ENCODE measurements at places on chromosomes 13 and 19.

DNA sequence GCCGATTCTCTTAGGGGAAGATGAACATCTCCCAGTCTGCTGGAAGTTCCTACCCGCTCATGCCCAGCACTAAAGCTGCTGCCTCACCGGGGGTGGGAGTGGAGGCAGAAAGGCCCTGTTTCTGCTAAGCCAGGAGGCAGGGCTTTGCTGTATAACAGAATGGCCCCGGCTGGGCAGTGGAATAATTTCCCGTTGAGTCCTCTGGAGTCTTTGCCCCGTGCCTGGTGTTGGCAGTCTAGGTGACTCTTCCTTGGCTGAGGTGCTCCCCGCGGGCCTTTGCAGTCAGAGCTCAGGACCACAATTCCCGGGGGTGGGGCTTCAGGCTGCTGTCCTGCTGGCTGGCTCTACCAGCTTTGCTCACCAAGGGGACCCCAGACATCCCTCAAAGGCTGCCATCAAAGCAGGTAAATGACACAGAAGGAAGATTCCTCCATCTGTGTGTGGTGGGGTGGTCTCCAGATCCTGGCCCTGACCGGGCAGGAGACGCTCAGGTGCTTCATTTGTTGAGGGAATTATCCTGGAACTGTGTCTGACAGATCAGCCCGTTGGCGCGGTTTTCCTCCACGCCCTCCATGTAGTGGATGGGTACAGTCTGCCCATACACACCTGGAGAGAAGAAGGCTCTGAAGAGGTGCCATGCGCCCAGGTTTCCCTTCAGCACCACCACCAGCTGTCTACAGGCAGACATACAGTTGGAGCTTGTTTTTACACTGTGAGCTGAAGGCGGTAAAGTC lies 209.9 kb downstream of the TEX29 start:
- no peak for DNase-seq

DNA sequence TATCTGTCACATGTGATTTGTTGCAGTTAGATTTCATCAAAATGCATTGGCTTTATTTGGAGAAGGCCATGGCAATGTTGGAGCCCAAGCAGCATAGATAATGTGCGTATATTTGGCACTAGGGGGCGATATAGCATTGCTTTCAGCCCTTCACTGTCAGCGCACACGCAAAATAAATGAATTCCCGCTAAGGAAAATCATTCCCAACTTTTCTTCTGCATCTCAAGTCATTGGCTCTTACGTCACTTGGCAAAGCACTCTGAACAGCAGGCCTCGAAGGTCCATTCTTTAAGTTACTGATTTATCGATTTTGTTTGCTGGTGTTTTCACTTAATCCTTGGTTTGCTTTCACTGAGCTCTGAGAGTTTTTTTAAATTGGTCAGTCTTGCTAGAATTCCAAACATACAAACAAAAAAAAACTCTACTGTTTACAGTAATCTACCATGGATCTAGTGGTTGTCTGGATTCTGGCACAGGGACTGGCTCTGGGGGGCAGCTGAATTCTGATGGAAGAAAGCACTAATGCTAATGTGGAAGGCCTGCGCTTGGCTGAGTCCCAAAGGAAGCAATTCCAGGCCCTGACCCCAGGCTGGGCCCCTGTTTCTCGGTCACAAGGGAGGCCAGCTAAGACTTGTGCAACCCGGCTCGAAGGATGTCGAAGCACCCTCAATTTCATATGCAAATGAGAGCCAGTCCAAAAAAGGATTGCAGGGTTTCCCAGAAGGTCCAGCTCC lies 97.7 kb upstream of the IPO5 start:
- DNase-seq = no peak

- DNase-seq = no peak
Observed at GRCh38 chr19:39307046-39307821, 11.0 kb downstream of the IFNL1 start.

DNA sequence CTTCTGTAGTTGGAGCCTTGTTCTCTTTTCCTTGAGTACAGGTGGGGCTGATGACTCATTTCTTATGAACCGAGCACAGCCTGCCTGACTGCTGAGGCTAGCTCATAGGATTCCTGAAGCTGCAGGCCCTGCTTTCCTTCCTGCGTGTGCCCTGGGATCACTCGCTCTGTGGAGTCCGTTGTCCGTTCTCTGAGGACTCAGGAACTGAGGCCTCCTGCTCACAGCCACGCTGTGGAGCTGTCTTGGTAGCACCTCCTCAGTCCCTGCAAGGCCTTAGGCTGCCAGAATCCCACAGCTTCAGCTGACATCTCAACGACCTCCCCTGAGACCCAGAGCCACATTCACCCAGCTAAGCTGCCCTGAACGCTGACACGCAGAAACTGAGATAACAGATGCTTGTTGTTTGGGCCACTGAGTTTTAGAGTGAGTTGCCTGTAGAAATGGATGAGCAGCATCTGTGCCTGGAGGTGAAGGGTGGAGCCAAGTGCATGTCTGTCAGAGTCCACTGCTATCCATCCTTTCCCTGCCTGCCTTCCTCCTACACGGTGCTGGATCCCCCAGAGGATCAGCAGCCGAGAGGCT lies 72.9 kb downstream of the ARHGEF7 start:
- no peak for DNase-seq

DNA sequence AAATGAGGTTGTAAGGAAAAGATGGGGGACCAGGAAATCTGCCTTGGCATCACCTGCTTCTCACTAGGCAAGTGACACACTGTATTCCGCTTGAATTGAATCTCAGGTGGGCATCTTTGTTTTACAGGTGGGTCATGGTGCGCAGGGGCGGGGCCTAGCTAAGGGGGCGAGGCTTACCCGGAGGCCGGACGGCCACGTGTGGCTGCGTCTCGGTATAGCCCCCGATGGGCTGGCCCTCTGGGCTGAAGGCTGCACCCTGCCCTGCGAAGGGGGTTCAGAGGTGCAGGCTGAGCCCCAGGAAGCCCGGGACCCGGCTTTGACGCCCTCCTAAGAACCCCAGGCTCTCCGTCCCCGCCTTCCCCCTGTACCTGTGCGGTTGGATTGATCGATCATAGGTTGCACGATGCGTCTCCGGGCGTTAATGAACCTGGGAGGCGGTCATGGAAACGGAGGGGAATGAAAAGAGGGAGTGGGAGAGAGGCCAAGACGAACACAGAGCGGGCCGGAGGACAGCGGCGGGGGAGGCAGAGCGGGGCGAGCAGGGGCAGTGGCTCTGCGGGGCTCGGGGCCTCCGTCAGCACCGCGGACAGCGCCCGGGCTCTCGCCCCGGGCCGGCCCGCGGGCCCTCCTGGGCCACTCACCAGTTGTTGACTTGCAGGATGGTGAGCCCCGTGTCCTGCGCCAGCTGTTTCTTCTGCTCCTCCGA lies 12.5 kb downstream of the MEIS3 start:
- no peak for DNase-seq

- DNase-seq = no peak
Observed at GRCh38 chr19:46126086-46126580, 1.6 kb upstream of the IGFL3 start.

- DNase-seq = no peak
Observed at GRCh38 chr19:34397853-34398252, 6.3 kb upstream of the PDCD2L start.

- no peak for DNase-seq
Observed at GRCh38 chr13:36282821-36283432, 14.7 kb downstream of the CCDC169 start.

GRCh38 chr19:51025401-51025800 lies 1.0 kb downstream of the KLK11 start:
- DNase-seq = no peak

GRCh38 chr13:38684714-38685113 lies 2.2 kb upstream of the FREM2 start:
- DNase-seq = no peak

DNA sequence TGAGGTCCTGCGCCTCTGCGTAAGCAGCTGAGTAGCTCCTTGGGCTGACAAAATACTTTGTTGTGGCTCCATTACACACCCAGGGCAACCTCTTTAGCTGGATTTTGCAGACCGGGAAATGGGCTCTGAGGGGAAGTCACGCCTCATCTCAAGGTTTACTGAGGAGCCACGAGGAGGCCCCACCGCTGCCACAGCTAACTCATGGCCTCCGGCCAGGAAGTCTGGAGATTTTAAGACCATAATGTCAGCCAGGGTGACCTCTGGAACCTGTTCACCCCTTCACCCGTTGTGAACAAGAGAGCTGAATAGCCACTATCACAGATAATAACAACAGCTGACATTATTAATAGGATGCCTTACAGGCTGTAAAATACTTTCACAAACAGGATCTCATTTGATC lies 351.3 kb upstream of the TMTC4 start:
- no peak for DNase-seq

GRCh38 chr13:81498969-81499368 lies 1158.0 kb upstream of the SPRY2 start:
- no peak for DNase-seq

DNA sequence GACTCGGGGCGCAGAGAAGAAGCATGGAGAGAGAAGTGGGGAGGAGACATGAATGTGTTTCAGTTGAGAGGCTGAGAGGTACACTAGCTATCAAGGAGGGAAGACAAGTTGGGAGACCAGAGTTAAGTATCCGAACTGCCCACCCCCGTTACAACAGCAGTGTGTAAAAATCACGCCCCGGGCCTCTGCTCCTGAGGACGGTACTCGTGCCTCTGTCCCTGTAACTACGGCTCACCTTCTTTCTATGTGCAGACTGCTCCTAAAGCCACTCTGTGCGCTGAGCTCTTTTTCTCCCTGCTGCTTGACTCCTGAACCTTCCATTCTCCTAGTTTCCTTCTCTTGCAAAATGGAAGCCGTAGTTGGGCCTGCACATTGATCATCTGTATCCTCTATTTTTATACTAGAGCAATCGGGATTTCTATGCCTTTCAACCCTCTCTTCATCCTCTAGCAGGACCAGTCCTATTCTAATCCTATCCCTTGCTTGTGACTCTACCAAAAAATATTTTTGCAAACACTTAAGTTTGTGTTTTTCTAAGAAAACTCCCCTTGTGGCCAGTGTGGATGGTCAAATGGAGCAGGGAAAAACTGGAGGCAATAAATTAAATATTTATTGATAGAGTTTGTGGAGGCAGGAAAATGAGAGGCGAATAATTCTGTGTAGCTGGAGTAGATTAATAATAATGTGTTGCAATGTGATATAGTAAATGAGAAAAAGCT lies 569 bp downstream of the POLR1D start:
- DNase-seq = no peak

DNA sequence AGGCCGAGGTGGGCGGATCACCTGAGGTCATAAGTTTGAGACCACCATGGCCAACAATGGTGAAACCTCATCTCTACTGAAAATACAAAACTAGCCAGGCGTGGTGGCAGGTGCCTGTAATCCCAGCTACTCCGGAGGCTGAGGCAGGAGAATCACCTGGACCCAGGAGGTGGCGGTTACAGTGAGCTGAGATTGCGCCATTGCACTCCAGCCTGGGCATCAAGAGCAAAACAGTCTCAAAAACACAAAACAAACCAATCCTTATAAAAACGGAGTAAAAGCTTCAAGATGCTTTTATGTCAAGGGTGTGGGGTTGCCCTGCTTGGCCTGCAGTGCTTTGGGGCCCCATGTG lies 7.2 kb downstream of the ACP4 start:
- no peak for DNase-seq

- DNase-seq = no peak
Observed at GRCh38 chr19:14189415-14189814, 16.6 kb downstream of the ADGRL1 start.

- no peak for DNase-seq
Observed at GRCh38 chr13:21557995-21558394, 46.0 kb downstream of the MICU2 start.

- no peak for DNase-seq
Observed at GRCh38 chr13:112071102-112071722, 4.3 kb downstream of the SOX1 start.

DNA sequence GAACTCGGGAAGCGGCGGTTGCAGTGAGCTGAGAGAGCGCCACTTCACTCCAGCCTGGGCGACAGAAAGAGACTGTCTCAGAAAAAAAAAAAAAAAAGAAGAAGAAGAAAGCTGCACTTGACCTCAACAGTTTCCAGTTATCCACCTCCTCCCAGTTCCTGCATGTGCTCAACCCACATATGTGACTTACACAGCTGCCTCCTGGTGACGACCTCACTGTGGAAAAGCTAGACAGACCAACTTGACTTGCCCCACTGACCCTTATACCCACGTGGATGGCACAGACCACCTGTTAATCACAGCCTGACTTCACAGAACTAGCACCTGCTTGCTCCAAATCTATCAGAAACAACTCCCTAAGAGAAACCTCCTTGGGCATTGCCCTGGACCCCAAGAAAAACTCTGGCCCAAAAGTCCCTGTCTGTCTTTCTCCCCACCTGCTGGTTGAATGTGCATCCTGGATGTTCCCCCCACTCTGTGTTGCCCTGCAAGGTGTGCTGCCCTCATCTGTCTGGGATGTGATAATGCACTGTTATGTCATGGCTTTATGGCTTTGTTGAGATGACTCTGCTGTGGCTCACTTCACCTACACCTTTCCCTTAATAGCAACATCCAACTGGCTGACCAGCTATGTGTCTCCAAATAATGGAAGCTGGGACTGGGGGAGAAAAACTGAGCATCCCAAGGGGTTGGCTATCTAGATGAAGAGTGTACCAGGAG lies 2.8 kb downstream of the ZNF20 start:
- no peak for DNase-seq

DNA sequence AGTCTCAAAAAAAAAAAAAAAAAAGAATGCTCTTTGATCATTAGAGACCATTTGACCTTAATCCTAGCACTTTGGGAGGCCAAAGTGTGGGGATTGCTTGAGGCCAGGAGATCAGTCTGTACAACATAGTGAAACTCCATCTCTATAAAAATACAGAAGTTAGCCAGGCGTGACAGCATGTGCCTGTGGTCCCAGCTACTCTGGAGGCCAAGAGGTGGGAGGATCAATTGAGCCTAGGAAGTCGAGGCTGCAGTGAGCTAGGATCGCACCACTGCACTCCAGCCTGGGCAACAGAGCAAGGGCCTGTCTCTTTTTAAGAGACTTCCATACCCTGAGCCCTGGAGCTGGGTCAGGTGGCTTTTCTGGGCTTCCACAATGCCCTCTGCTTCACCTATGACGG lies 11.5 kb upstream of the COLGALT1 start:
- no peak for DNase-seq

GRCh38 chr19:35060160-35060855 lies 18.8 kb downstream of the HPN start:
- DNase-seq = no peak

- DNase-seq = no peak
Observed at GRCh38 chr19:56969759-56970178, 129.2 kb upstream of the PEG3 start.

DNA sequence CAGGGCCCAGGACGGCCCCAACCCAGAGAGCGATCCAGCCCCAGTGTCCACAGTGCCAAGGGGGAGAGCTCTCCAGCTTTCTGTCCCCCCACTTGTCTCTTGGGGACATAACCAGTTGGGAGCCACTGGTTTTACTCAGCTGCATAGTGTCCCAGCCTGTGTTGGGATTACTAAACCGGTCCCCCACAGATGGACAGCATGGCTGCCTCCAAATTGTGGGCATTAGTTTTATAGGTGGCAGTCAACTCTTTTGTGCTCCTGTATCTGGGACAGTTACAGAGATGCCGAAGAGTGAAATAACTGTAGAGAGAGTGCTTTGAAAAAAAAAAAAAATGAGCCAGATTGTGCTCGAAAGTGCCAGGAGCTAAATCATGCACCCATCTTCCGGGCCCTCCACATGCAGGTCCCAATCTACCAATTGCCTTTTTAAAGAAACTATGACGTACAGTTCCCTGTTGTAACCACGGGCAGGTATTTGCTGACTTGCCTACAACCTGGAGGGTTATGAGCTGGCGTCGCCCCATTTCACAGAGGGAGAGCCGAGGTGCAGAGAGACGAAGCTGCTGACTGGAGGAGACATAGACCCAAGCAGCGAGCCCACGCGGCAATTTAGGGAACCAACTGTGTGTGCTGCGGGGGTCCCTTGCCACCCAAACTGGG lies 2.4 kb upstream of the NFIC start:
- no peak for DNase-seq

Data from stimulated activated CD4-positive, alpha-beta T cell treated with anti-CD3 and anti-CD28 coated beads, TNF-alpha, amount 100 ng/mL, for 1 hour (primary cell).